ENCODE measurements at places on chromosomes 2 and 18.

DNA sequence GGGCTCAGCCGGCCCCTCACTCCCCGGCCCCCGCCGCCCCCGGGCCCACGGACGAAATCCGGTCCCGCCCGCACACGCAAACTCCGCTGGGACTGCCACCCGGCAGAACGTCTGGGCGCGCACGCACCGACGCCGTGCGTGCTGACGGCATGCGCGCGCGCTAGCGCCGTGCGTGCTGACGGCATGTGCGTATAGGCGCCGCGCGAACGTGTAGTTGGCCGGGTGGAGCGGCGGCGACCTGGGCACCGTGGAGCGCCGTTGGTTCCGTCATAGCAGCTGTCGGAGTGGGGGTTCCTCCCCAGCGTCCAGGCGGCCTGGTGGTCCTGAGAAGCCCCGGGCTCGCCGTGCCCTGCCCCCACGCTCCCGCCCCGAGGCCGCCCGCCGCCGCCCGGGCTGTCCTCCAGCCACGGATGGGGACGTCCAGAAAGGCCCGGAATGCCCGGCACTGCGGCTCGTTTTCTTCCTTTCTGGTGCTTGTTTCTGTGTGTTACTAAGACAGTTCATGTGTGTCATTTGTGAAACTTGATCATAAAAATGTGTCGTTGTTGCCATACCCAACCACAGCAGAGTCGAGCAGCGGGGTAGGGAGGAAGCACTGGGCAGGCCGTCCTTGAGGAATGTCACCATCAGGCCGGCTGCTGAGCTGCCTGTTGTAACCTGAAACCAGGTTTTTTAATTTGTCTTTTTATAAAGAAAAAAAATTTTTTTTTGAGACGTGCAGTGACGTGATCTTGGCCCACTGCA, at the start of gene TXNL4A:
TXNL4A (minus strand) TSS at position 113 of the 744 bp plus-strand sequence. CDS start 171 bp downstream, outside the sequence.
- peak; percentile 64 for DNase-seq

GRCh38 chr2:157837851-157838441, 38.2 kb downstream of the ACVR1 start:
- DNase-seq = no peak

DNA sequence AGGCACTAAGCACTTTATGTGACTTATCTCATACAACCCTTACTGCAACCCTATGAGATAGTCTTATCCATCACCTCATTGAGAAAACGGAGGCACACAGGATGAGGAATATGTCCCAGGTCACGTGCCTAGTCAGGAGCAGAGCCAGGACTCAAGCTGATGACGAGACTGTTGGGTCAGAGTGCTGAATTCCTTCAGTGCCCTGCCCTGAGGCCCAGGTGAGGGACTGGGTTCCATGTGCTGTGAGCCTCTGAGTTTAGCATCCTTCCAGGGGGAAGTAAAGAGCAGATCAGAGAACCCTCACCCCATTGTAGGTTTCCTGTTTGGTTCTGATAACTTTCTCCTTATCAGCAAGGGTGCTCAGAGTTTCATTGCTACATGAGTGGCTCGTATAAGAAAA, 11.7 kb upstream of the EDAR start:
- no peak for DNase-seq

- no peak for DNase-seq
These were observed 7.0 kb downstream of the GPR45 start for GRCh38 chr2:105248316-105249070.

DNA sequence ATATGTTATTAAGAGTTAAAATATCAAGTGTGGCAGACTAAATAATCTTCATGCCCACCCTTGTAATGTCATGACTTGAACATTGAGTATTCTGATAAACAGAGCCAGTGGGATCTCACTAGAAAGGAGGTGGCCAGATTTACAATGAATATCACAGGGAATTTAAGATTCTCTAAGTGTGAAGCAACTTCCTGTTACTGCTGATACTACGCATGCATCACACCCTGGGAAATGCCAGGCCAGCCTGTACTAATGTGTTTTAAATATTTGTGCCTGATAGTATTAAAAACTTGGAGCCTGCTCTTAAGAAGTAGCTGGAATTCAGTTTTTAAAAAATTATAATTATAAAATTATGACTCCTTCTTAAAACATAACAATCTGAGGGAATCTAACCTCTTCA, 148.3 kb downstream of the LAMA3 start:
- no peak for DNase-seq

GRCh38 chr18:35171315-35171987, 69.4 kb upstream of the ZNF397 start:
- no peak for DNase-seq

DNA sequence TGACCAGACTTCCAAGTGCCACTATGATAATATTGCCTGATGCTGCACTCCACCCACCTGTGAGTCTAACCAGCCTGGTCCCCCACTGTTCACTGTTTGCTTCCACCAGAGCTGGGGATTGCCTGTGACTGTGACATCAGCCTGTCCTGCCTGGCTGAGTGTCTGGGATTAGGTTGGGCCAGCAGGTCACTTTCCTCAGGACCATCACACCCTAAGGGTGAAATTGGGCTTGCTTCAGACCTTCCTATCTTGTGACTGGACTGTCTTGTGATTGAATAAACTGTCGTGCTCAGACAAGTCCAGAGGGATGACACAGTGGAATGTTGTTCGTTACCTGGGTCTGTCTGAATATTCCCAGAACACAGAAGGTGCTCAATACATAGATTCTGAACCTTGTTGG, 87.4 kb upstream of the HK2 start:
- DNase-seq = no peak

GRCh38 chr2:182951948-182952663, 85.7 kb upstream of the FRZB start:
- DNase-seq = no peak

DNA sequence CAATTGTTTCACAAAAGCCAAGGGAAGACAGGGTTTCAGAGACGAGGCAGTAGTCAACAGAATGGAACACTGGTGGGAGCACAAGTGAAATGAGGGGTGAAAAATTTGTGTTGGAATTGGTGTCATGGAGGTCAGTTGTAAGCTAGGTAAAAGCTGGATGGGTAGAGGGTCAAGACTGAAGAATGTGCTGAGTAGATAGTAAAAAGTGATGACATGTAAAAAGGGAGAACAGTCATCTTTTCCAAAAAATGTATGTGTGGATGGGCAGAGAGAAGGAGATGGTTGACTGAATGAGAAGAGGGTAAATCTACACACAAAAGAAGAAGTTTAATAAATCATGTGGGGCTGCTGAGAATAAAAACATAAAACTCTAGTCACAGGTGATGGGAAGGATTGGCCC, 92.7 kb upstream of the COL3A1 start:
- no peak for DNase-seq

DNA sequence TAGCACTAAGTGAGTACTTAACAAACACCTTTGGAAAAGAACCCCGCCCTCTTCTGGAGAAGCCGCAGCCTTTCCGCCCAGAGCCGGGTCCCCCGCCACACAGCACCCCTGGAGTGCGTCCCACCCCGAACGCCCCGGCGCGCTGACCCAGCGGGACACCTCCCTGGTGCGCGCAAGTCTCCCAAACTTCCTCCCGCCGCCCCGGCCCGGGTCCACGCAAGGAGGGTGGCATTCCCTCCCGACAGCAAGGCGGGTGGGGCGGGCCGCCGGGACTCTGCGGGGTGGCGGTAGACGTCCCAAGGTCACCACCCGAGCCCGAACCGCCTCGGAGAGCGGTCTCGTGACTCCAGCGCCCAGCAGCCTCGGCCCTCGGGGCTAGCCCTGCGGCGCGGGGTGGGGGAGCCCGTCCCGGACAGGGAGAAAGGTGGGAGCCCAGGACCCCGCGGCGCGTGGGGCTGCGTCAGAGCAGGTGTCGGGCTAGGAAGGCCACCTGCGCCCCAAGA, 598 bp downstream of the CCDC93 start:
- DNase-seq = no peak

- no peak for DNase-seq
These were observed 130.8 kb upstream of the HS6ST1 start for GRCh38 chr2:128449226-128450061.

DNA sequence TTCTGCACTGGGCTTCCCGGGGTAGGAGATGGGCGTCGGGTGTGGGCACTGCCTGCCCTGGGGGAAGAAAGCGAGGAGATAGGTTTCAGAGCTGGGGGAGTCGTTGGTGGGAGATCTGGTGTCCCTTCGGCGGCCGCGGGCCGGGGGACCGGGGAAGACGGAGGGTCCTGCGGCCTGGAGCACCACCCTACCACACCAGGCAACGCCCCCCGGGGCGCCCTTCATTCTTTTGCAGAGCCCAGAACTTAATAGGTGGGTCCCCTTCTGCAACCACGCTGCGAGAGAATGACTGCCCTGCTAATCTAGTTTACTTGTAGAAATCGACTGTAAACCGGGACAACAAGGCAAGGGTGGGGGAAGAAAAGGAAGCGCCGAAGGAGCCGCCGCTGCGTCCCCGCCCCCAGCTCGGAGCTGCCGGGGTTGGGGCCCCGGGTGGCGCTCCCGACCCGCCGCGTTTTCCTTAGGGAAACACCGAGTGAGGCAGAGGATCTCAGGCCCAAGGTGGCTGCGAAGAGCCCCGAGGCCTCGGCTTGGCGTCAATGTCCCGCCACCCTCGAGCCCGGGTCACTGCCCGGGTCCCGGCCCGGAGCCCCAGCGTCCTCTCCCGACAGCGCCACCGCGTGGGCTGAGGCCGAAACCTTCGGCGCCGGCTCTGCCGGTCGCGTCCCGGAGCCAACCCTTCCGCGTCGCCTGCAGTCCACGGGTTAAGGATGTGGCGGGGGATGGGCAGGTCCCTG, 5.4 kb upstream of the SATB2 start:
- no peak for DNase-seq

DNA sequence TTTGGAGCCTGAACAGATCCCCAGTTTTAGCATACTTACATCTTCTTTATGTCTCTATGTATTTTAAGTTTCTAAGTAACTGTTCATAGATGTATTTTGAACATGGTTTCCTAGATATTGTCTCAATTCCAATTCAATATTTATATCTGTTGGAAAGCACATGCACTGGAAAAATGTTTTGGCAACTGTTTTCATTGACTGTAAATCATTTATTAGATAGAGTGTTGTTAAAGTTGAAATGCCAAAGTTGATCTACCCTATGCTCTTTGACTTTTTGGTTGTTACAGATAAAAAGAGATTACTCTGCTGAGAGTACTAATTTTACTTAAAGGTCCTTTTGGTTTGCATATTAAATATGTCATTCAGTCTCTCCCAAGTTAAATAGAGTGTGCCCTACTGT, 345.0 kb upstream of the NRP2 start:
- no peak for DNase-seq

DNA sequence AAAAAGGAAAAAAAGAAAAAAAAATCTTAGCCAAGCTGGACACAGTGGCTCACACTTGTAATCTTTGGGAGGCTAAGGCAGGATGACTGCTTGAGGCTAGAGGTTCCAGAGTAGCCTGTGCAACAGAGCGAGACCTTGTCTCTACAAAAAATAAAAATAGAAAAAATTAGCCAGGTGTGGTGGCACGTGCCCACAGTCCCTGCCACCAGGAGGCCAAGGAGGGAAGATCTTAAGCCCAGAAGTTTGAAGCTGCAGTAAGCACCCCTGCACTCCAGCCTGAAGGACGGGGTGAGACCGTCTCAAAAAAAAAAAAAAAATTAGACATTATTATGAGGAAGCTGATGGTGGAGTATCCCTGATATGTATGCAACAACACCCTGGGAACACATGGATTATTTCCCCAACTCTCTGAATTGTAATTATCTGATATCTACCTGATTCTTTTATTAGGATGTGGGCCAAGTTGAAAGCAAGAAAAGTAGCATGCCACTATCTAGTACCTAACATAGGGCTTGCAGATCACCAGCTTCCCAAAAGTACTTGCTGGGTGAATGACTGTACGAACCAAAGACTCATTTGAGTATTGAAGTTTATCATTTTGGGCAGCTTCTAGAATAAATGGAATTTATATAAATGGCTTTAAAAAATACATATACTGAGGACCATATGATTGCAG, 140.9 kb downstream of the TCF4 start:
- DNase-seq = no peak

- DNase-seq = no peak
These were observed 259.9 kb downstream of the EIPR1 start for GRCh38 chr2:3117650-3118216.

- DNase-seq = no peak
These were observed 544.1 kb downstream of the LRRTM4 start for GRCh38 chr2:76977846-76978727.

GRCh38 chr18:55376387-55376786, 211.6 kb downstream of the TCF4 start:
- no peak for DNase-seq

DNA sequence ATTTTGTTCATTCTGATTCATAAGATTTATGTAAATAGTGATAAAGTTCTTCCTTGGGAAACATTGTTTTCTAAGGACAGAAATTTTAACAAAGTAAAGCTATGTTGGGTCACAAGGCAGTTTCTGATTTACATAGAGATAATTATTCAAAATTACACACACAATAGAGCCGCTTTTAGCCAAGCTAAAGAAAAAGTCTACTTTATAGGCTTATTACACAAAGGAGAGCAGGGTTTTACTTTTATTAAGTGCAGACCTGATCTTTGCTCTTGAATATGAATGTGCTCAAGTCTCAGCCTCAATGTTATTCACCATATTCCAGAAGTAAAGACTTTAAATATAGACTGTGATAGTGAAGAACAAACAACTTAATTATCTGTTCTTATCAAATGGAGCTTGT, 787.8 kb upstream of the LINC00305 start:
- DNase-seq = no peak

DNA sequence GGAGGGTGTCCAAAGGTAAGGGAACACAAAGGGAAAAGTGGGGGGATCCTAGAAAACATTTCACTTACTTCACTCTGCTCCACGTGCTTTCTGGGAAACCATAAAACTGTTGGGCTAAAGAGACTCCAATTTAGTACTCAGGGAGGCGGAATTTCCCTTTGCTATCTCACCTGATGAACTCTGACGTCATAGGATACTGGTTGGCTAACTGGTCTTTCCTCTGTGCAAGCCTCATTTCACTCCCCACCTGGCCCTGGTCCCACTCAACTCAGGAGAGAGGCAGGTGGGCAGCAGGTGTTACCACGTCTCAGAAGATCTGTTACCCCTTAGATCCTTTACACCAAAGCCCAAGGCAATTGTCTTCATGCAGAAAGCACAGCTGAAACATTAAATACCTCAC, 51.8 kb upstream of the PMAIP1 start:
- no peak for DNase-seq

- DNase-seq = no peak
These were observed 12.8 kb upstream of the HMSD start for GRCh38 chr18:63936156-63936931.

GRCh38 chr2:137168552-137168951, 403.2 kb downstream of the THSD7B start:
- no peak for DNase-seq

DNA sequence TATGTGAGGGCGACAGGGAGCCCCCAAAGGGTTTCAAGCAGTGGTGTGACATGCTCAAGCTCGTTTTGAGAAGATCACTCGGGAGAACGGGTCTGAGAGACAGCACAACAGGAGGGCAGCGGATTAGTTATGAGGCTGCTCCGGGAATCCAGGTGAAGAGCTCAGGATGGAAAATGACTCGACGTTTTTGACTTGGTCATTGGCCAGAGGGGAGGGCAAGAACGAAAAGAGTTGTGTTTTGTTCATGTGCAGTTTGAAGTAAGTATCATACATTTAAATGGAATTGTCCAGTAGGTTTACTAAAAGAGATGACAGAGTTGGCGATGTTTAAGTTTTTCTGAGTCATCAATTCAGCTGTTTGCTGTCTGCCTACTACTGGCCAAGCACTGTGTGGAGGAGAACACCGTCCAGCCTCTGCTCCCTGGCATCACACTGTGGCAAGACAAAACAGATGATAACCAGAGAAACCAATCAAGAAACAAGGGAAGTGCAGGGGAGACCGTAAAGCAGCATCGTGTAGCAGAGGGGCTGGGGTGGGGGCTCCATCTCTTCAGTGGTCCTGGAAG, 25.3 kb upstream of the ANXA4 start:
- no peak for DNase-seq

GRCh38 chr18:40882468-40882867, 1072.6 kb upstream of the PIK3C3 start:
- no peak for DNase-seq
